ENCODE measurements at places on chromosomes 16 and 17. TPM values are rescaled to one million over a fixed set of nuclear protein-coding genes. Genes with fewer than 3 reads are reported as not detected.

GRCh38 chr16:11231367-11231970 is 24.5 kb downstream of the SOCS1 start:
- H3K27ac ChIP-seq: no peak overlapping the region
- no peak overlapping the region for H3K4me3 ChIP-seq
- peaks cover 29% of the 10 kb centered on the region for H3K4me1 ChIP-seq

DNA sequence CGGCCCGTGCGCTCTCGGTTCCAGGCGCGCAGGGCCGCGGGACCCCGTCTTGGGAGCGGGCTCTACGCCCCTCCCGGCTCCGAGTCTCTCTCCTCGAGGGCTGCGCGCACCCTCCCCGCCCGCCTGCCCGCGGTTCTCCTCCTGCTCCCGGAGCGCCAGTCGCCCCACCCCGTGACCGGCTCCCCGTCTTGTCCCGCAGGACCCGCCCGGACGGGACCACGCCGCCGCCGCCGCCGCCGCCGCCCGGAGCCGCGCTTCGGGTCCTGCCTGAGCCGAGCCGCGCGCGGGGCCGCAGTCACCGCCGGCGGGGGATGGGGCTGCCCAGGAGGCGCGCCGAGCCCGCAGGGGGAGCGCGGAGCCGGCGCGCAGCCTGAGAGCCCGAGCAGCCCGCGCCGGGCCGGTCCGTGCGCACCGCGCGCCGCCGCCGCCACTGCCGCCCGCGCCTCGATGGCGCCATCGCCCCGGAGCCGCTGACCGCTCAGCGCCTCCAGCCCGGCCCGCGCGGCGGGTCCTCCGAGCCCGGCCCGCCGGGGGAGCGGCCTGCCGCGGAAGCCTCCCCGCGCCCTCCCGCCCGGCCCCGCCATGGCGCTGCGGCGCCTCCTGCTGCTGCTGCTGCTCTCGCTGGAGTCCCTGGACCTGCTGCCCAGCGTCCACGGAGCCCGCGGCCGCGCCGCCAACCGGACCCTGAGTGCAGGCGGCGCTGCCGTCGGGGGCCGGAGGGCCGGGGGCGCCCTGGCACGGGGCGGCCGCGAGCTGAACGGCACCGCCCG is at the start of gene SHISA6:
Gene SHISA6 (plus strand): TSS at position 373 of the 770 bp plus-strand sequence.
- no peak within 1 kb of the TSS for H3K27ac ChIP-seq
- H3K27me3 ChIP-seq: peaks cover 7% of the 10 kb centered on the region
- no peaks in the 10 kb centered on the region for H3K36me3 ChIP-seq
- no peak within 1 kb of the TSS for H3K4me3 ChIP-seq

DNA sequence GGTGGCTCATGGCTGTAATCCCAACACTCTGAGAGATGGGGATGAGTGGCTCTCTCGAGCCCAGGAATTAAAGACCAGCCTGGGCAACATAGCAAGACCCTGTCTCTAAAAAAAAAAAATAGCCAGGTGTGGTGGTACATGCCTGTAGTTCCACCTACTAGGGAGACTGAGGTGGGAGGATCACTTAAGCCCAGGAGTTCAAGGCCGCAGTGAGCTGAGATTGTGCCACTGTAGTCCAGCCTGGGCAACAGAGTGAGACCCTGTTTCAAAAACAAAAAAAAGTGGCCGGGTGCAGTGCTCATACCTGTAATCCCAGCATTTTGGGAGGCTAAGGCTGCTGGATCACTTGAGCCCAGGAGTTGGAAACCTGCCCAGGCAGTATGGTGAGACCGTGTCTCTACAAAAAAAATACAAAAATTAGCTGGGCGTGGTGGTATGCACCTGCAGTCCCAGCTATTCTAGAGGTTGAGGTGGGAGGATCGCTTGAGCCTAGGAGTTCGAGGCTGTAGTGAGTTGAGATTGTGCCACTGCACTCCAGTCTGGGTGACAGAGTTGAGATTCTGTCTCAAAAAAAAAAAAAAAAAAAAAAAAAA is 3.0 kb downstream of the C16orf54 start:
- H3K36me3 ChIP-seq: no peaks in the 10 kb centered on the region
- H3K27me3 ChIP-seq: peaks cover 11% of the 10 kb centered on the region
- H3K4me3 ChIP-seq: no peak overlapping the region
- H3K27ac ChIP-seq: no peak overlapping the region
- peaks cover 51% of the 10 kb centered on the region for H3K4me1 ChIP-seq

DNA sequence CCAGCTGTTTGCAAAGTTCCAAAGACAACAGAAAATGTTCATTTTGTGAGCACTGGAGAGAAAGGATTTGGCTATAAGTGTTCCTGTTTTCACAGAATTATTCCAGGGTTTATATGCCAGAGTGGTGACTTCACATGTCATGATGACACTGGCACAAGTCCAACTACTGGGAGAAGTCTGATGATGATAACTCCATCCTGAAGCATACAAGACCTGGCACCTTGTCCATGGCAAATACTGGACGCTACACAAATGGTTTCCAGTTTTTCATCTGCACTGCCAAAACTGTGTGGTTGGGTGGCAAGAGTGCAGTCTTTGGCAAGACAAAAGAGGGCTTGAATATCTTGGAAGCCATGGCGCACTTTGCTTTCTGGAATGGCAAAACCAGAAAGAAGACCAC is 385.0 kb downstream of the CDH11 start:
- no peaks in the 10 kb centered on the region for H3K36me3 ChIP-seq
- H3K27me3 ChIP-seq: no peaks in the 10 kb centered on the region
- no peak for DNase-seq

DNA sequence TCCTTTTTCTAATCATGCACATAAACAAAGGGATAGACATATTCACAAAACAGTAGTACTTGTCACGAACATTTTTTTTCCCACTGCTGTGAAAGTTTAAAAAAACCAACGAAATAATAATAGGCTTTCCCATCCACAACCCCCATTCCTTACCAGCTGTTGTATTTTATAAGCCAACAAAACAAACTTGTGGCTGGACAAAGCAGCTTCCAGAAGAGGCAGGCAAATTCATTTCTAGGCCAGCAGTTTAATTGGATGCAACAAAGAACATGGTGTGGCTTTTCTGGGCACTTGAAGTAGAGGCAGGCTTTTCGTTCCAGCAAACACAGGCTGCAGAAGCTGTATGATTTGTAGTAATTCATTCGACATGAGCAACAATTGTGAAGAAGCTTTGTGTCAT is 56.0 kb upstream of the FAM20A start:
- DNase-seq: no peak
- no peak overlapping the region for H3K4me3 ChIP-seq

DNA sequence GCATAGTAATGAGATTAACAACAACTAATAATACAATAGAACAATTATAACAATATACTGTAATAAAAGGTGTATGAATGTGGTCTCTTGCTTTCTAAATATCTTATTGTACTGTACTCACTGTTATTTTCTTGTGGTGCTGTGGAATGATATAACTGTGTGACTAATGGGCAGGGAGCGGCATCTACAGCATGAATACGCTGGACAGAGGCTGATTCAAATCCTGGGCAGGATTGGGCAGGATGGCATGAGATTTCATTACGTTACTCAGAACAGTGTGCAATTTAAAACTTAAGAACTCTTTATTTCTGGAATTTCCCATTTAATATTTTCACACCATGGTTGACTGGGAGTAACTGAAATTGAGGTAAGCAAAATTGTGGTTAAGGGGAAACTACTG is 1239.8 kb upstream of the GOT2 start:
- H3K27me3 ChIP-seq: no peaks in the 10 kb centered on the region
- no peak overlapping the region for H3K4me3 ChIP-seq
- H3K4me1 ChIP-seq: no peaks in the 10 kb centered on the region
- DNase-seq: no peak
- H3K27ac ChIP-seq: no peak overlapping the region

GRCh38 chr16:12098429-12099310 is 122.1 kb downstream of the SNX29 start:
- no peaks in the 10 kb centered on the region for H3K27me3 ChIP-seq
- H3K36me3 ChIP-seq: no peaks in the 10 kb centered on the region
- peaks cover 60% of the 10 kb centered on the region for H3K4me1 ChIP-seq
- peak overlapping the region; percentile 72 for H3K27ac ChIP-seq
- no peak overlapping the region for H3K4me3 ChIP-seq

DNA sequence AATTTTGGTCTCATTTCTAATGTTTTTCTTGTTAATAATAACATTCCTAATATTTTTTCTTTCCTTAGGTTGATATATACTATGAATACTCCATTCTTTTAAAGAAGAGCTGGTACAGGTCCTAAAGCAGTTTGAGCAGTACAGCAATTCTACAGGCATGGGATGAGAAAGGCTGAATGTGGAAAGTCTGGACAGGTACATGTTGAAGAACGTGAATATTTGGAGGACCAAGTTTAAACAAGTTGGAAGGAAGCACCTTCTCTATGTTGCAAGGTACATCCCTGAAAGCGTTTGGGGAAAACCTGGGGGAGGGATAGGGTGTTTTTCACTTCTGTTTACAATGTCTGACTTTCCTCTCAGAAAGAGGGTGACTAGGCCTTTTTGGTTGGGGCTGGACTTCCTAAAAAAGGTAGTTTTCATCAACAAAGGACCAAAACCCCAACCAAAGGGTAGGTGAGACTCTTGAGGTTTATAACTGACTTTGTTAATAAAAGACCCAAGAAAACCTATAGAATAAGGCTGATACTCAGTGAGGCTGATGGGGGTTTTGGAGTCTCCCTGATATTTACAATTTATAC is 95.9 kb upstream of the AXIN2 start:
- no peak overlapping the region for H3K4me3 ChIP-seq
- peaks cover 44% of the 10 kb centered on the region for H3K4me1 ChIP-seq
- H3K27me3 ChIP-seq: no peaks in the 10 kb centered on the region
- no peak for DNase-seq

GRCh38 chr17:39674702-39675389 is 6.6 kb downstream of the PNMT start:
- peak overlapping the region; percentile 5 for H3K4me3 ChIP-seq
- peaks cover 17% of the 10 kb centered on the region for H3K27me3 ChIP-seq
- H3K4me1 ChIP-seq: peaks cover 91% of the 10 kb centered on the region
- no peaks in the 10 kb centered on the region for H3K36me3 ChIP-seq
- H3K27ac ChIP-seq: peak overlapping the region; percentile 62

DNA sequence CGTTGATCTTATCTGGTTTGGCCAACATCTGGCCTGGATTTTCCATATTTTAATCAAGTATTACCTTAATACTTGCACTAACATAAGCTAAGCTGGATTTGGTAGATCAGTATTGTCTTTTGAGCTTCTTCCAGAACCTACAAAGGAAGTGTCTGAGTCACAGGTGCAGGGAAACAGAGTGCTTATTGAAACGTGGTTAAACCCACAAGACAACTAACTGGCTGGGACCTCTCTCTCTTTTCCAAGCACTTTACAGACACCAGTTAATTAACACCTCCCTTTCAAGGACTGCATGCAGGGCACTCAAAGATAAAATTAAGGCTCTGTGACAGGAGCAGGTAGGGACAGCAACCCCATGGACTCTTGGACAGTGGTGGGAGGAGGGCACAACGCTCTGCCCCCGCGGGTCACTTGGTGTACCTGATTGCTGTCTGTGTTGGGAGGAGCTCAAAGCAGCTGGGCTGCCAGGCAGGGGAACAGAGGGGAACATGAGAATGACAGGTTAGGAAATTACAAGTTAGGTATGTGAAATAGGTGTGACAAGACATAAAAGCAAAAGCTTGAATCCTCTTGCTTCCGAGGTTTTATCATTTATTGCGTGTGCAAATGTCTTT is 133.7 kb upstream of the MON1B start:
- DNase-seq: no peak
- no peaks in the 10 kb centered on the region for H3K27me3 ChIP-seq
- no peaks in the 10 kb centered on the region for H3K4me1 ChIP-seq

GRCh38 chr16:875182-876040 is 74.9 kb upstream of the GNG13 start:
- DNase-seq: no peak
- H3K27ac ChIP-seq: no peak overlapping the region
- no peaks in the 10 kb centered on the region for H3K27me3 ChIP-seq
- H3K4me1 ChIP-seq: no peaks in the 10 kb centered on the region
- H3K4me3 ChIP-seq: no peak overlapping the region
- H3K36me3 ChIP-seq: no peaks in the 10 kb centered on the region

GRCh38 chr17:8277317-8277716 is 11.2 kb upstream of the RANGRF start:
- no peaks in the 10 kb centered on the region for H3K36me3 ChIP-seq
- no peak for DNase-seq
- no peak overlapping the region for H3K4me3 ChIP-seq
- no peak overlapping the region for H3K27ac ChIP-seq
- H3K4me1 ChIP-seq: peaks cover 54% of the 10 kb centered on the region

- H3K4me1 ChIP-seq: peaks cover 19% of the 10 kb centered on the region
- H3K27ac ChIP-seq: no peak overlapping the region
- DNase-seq: peak; percentile 43
- no peaks in the 10 kb centered on the region for H3K36me3 ChIP-seq
- H3K4me3 ChIP-seq: no peak overlapping the region
Observed at GRCh38 chr17:79707931-79708891, 22.5 kb upstream of the ENPP7 start.

- peaks cover 20% of the 10 kb centered on the region for H3K4me1 ChIP-seq
- H3K4me3 ChIP-seq: no peak overlapping the region
- H3K27ac ChIP-seq: no peak overlapping the region
- no peak for DNase-seq
- H3K36me3 ChIP-seq: no peaks in the 10 kb centered on the region
- no peaks in the 10 kb centered on the region for H3K27me3 ChIP-seq
Observed at GRCh38 chr17:27384261-27384701, 72.0 kb upstream of the KSR1 start.

DNA sequence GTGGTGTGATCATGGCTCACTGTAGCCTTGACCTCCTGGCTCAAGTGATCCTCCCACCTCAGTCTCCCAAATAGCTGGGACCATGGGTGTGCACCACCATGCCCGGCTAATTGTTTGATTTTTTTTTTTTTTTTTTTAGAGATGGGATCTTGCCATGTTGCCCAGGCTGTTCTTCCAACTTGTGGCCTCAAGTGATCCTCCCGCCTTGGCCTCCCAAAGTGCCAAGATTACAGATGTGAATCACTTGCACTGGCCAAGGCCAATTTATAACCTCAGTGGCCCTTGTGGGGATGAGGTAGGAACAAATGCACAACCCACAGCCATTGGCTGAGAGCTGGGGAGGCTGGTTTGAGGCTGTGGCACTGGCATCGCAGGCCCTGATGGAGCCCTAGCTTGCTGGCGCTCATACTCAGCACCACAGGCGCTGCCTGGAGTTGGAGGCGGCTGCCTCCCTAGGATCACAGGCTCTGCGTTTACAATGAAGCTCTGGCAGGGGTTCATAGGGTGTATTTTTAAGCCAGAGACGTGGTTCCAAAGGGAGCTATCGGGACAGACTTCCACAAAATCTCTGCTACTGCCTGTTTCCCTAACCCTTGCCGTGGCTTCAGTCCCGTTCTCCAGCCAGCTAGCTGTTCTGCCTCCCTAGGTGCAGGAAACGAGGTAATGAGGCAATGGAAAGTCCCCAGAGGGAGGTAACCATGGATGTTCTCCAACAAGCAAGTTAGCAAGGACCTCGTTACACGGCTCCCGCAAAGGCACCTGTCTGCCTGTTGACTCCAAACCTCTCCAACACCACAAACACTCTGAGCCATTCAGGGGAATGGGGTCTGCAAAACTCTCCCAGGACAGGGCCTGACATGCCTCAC is 2.9 kb downstream of the ABCA3 start:
- H3K27ac ChIP-seq: no peak overlapping the region
- no peaks in the 10 kb centered on the region for H3K36me3 ChIP-seq
- H3K27me3 ChIP-seq: peaks cover 43% of the 10 kb centered on the region
- no peak for DNase-seq

GRCh38 chr16:386641-387156 is 4.9 kb upstream of the PGAP6 start:
- no peak overlapping the region for H3K4me3 ChIP-seq
- no peak for DNase-seq
- no peaks in the 10 kb centered on the region for H3K36me3 ChIP-seq
- peaks cover 21% of the 10 kb centered on the region for H3K4me1 ChIP-seq

The CDH13 gene
- not detected for total RNA-seq

The PYY gene
- total RNA-seq: not detected

The TMC5 gene
- 0.09 TPM for total RNA-seq

The WNT3 gene
- total RNA-seq: 8.5 TPM

The TMEM114 gene
- total RNA-seq: not detected

The SHISA6 gene
- total RNA-seq: not detected

All from HepG2 (cell line).